ENCODE measurements at places on chromosomes 1 and 21.

- no peak for DNase-seq
Measured at GRCh38 chr21:15221799-15222386, 157.1 kb upstream of the NRIP1 start.

DNA sequence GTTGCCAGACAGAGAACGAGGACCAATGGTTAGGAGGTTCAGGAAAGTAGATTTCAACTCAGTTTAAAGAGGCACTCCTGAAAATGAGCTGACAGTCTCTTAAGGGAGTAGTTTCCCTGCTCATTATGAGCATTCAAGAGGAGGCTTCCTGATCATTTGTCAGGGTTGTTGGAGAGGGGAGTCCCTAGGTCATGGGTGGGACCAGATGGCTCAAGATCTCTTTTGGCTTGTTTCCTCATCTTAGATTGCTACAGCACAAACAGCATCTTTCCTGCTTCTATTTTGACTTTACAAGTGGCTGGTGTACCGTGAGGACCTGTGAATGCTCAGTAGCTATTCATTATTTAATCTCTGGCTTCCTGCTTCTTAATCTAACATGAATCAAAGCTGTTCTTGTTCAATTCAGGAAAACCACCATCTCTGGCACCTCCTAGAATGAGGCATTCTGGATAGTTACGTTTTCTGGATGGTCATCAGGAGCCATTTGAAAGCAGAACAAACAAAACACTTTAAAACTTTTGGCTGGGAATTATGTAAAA, 47.6 kb downstream of the PEX14 start:
- DNase-seq = no peak

GRCh38 chr1:161013131-161013487, 7.8 kb downstream of the F11R start:
- DNase-seq = no peak

GRCh38 chr1:43861337-43861736, 72.3 kb upstream of the ARTN start:
- no peak for DNase-seq

DNA sequence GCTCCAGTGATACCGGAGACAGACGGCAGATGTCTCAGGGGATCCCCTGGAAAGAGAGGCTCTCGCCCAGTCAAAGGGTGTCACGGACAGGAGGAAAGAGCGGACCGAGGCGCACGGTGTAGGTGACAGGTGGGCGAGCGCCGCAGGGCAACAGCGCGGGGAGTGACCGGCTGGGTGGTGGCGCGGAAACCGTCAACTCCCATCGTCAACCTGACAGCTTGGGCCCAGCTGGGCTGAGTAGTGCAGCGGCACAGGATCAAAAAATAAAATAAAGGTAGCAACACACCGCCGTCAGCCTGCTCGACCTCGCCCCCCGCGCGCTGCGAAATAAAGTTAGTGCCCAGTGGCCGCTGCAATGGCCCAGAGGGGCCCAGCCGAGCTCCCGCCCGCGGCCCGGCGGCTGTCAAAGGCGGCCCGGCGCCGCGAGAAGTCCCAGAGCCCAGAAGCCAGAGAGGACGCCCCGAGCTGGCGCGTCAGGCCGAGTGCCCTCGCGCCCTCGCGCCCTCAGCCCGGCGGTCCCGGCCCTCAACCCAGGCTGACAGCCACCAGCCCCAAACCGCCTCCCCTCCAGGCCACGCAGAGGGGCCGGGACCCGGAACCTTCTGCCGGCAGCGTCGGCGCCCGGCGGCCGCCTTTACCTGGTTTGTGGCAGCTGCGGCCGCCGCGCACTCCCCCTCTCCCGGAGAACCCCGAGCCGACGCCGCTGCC, at the start of gene LYST:
LYST (minus strand) TSS at position 702 of the 708 bp plus-strand sequence. CDS start 36,489 bp downstream, outside the sequence.
- no peak for DNase-seq

DNA sequence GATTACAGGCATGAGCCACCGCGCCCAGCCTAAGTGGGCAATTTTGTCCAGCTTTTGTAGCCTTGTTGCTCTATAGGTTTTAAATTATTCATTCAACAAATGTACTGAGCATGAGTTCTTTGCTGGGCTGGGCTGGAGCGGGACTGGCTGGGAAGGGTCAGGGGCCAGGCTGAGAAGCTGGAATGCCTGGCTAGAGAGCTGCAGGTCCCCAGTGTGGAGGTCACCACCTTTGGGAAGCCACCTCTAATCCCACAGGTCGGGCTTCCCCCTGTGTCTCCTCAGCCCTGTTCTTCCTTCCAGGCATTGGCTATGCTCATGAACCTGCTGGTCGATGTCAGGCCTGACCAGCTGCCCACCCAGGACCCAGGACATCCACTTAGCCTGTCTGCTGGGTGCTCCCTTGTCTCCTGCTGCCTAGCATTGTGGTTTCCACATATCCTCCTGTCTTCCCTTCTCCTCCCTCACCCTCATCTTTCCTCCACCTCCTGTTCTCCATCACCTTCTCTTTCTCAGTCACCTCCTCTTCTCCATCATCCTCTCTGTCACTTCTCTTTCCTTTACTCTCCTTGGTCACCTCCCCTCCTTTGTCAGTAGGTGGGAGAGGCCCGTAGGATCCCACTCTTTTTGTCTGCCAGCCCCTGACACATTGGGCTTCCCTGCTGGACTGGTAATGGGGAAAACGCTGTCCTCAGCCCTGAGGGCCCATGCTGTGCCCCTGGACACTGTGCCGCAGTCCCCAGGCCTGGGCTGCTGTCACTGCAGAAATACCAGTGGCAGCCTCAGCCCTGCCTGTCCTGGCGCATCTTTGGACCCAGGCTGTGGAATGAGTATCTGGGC, 23.8 kb downstream of the SERINC2 start:
- no peak for DNase-seq

- no peak for DNase-seq
Measured at GRCh38 chr1:155694167-155694566, 5.3 kb downstream of the DAP3 start.

DNA sequence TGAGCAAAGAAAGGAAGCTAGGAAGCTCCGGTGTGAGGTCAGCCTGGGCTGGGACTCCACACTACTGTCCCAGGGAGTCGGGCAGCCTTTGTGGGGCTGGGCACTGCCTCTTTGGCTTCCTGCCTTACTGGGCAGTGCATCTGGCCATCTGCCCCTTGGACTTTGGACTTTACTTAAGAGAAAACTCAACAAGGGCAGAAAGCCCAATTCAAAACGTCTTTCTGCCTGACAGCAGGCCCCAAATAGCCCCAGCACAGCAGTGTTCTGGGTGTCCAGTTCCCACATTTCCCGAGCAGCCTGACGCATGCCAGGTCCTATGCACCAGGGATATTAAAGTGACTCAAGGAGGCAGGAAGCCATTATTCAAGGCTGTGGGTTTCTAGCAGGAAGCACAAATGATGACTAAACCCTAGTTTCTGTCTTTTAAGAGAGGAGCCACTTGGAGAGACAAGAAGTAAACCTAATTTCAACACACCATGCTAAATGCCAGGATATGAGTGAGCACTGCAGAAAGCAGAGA, 37.9 kb upstream of the EDEM3 start:
- peak; percentile 62 for DNase-seq
